ENCODE measurements at places on chromosomes 13 and 19.
A peak's percentile ranks its signal among the peaks of the same experiment; 100 is the strongest.

DNA sequence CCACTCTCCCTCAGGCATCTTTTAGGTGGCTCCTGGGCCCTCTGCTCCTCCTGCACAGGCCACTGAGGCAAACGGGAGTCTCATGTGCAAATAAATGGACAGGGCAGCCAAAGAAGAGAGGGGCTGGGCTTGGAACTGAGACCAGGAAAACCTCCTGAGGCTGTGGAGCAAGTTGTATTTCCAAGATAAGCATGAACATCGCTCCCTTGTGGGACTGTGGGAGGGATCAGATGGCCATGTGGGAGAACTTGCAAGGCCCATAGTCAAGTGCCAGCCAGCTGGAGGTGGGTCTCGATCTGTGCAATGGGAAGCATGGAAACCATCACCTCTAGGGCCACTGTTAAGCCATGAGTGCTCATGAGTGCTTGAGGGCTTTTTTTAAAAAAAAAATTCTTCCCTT is 24.9 kb downstream of the MED26 start:
- DNase-seq, result no peak

- DNase-seq, result no peak
Observed at GRCh38 chr19:47020132-47020805, 632 bp downstream of the NPAS1 start.

DNA sequence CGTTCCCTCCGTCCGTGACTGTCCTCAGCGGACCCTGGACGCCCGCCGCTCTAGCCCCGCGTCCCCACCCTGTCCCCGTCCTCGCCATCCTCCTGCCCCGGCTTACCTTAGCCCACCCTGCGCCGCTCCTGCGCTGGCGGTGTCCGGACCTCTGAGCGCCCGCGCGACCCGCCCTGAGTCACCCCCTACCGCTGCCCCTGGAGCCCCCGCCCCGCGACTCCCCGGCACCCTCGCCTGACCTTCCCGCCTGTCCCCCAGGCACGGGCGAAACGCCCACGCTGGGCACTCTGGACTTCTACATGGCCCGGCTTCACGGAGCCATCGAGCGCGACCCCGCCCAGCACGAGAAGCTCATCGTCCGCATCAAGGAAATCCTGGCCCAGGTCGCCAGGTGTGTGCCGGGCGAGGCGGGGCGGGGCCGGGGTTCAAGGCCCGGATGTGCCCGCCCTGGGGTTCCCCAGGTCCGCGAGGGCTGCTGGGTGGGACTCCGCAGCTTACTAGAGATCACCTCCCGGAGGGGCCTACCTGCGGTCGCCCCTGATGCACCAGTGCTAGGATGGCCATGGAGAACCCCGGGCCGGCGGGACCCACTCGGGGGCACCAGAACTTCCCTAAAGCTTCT is 5.1 kb downstream of the HMG20B start:
- no peak for DNase-seq

GRCh38 chr19:19531951-19532805 is 3.5 kb downstream of the YJEFN3 start:
- peak; percentile 72 for DNase-seq

- DNase-seq, result no peak
Observed at GRCh38 chr13:20544201-20544923, 18.7 kb upstream of the CRYL1 start.

All from trophoblast cell (in vitro differentiated cells and primary cell).